ENCODE measurements at places on chromosomes 11 and 22. TPM values are rescaled to one million over a fixed set of nuclear protein-coding genes. Genes with fewer than 3 reads are reported as not detected.

Gene C11orf86
- total RNA-seq = not detected

Gene PKP3
- total RNA-seq = 359 TPM

Gene CD3G
- 0.76 TPM for total RNA-seq

Gene TRIM51
- not detected for total RNA-seq

Gene ADAMTS15
- 2.0 TPM for total RNA-seq

Gene KRTAP5-9
- total RNA-seq = 0.36 TPM

Gene KLHDC7B
- 0.20 TPM for total RNA-seq

Gene MS4A4E
- 0.64 TPM for total RNA-seq

Gene PRR33
- total RNA-seq = not detected

Gene MDK
- total RNA-seq = 40.9 TPM

Gene FXYD2
- total RNA-seq = not detected

Gene ANO1
- 7.9 TPM for total RNA-seq

Gene TRIM48
- total RNA-seq = not detected

Gene JAM3
- 1.7 TPM for total RNA-seq

Gene WNT11
- 0.08 TPM for total RNA-seq

Gene GVQW3
- total RNA-seq = 0.36 TPM

Gene OR6T1
- not detected for total RNA-seq

Gene UPK2
- total RNA-seq = 0.32 TPM

Gene C22orf42
- not detected for total RNA-seq

Gene KBTBD4
- total RNA-seq = 8.0 TPM

Gene MAFF
- 35.6 TPM for total RNA-seq

Gene NDUFA6
- total RNA-seq = 76.9 TPM

Gene SEPTIN3
- 0.24 TPM for total RNA-seq

Gene DNAJB7
- not detected for total RNA-seq

Gene OR9I1
- not detected for total RNA-seq

Gene LAYN
- 1.9 TPM for total RNA-seq

Gene CRYAB
- 19.6 TPM for total RNA-seq

Gene OR2D2
- total RNA-seq = 0.20 TPM
